ENCODE measurements at places on chromosomes 7 and 10.
A peak's percentile ranks its signal among the peaks of the same experiment; 100 is the strongest.

DNA sequence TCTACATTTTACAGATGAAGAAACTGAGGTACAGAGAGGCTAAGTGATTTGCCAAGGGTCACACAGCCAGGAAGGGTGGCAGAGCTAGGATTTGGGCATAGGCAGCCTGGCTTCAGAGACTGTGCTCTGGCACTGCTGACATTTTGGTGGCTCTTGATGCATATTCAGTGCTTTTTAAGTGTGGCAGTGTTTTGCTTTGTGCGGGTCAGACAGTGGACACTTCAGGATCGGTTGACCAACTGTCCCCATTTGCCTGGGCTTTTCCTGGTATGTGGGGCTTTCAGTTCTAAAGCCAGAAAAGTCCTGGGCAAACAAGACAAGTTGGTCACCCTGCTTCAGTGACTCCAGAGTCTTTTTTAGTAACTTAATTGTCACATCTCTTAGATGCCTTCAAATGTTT lies 35.0 kb downstream of the SUFU start:
- no peak for DNase-seq

- DNase-seq, result no peak
Observed at GRCh38 chr7:105141068-105141467, 127.1 kb downstream of the KMT2E start.

DNA sequence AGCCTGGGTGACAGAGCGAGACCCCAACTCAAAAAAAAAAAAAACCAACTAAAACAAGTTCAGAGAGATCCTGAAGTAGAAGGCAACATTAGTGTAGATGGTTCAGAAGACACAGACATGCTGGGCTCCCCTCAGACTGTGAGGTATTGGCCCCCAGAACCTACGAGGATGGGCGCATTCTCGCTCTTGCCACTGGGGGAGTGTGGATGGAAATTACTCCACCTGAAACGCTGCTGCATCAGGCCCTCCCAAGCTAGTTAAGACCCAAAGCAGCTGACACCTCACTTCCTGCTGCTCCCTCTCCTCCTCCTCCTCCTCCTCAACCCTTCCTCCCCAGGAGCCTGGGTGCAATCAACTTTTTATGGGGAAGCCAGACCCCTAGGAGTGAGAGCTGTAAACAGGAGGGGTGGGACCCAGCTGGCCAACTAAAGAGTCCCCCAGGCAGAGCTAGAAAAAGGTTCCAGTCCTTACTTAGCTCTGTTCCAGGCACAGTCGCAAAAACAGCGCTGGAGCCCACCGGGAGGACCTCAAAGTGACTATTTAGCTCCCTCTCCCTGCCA lies 7.4 kb downstream of the SH3PXD2A start:
- no peak for DNase-seq

DNA sequence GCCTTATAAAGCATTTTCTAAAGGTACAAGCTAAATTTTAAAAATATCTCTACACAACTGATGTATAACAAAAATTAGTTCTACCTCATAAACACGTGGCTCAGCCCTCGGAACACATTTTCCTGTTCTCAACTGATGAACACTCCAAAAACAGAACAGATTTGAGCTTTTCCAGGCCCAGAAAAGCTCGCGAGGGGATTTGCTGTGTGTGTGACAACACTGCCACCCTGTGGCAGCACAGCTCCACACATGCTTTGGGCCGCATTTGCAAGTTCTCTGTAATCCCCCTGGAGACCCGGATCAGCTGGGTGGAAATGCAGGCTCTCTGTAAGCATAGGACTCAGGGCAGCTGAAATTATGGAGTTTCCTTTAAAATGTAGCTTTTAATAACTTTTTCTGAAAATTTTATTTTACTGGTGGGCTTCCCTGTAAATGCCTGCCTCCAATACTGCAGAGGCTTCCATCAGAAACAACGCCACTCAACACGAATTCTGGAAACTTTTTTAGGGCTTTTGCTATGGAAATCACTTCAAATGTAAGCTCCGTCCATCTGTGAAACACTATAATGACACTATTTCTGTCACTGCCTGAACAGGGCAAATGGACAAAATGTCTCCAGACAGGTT lies 155.5 kb downstream of the COBL start:
- peak; percentile 38 for DNase-seq

DNA sequence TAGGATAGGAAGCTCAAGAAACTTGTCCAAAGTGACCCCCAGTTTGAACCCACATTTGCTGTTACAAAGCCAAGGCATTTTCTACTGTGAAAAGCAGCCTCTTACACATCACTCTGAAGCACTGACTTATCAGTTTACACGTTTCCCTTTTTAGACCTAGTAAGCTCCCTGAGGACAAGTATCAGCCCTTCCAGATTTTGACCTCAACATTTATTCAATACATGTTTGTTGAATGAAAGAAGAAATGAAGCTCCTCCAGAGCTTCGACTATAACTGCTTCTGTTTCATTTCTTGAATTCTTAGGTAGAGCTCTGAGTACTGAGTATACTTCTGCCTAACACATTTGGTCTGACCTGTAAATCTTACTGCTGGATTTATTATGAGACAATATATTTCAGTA lies 2.7 kb downstream of the WASL start:
- DNase-seq, result no peak

GRCh38 chr10:25455980-25456567 lies 281.3 kb downstream of the GPR158 start:
- DNase-seq, result no peak

DNA sequence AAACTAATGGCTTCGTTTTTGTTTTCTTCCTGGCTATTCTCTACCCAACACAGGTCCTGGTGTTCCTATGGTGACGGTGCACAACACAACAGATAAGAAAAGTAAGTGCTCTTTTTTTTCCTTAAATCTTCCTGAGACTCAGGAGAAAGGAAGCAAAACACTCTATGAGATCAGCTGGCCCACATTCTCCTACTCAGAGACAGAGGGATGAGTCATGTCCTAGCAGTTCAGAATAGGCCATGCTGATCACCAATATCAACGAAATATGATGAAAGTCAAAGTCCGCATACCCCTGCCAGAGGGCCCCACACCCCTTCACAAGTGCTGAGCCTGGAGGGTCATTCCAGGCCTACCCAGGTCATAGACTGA lies 149.2 kb downstream of the PAXIP1 start:
- no peak for DNase-seq

- no peak for DNase-seq
Observed at GRCh38 chr7:120091807-120092206, 181.2 kb upstream of the KCND2 start.

DNA sequence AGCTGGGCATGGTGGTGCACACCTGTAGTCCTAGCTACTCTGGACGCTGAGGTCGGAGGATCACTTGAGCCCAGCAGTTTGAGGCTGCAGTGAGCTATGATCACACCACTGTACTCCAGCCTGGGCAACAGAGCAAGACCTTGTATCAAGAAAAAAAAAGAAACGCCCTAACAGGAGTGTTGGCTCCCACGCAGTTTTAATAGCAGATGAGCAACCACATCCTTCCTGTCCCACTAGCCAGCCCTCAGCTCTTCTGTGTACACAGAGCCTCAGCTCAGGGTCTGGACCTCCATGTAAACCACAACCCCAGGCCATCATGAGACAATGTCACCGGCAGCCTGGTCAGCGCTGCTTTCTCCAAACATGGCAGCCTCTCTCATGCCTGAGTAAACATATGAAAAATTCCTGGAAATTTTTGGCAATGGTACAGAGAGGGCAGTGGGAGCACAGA lies 108.2 kb downstream of the PIP4K2A start:
- DNase-seq, result no peak

GRCh38 chr7:155009570-155010157 lies 6.7 kb upstream of the PAXIP1 start:
- DNase-seq, result no peak

DNA sequence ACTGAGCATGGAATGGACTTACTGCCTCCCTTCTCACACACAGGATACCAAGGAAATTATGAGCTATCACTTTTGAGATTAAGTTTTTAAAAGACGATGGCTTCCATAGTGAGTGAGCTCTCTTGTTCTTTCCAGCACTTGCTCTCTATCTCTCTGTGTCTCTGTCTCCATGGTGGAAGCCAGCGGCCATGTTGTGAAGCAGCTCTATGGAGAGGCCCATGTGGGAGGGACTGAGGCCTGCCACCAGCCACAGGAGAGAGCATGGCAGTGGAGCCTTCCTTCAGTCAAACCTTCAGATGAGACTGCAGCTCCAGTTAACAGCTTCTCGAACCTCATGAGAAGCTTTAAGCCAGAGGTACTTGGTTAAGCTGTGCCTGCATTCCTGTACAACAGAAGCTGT lies 20.5 kb upstream of the PDIA4 start:
- no peak for DNase-seq
